Mesenchymal stem cell (in vitro differentiated cells and primary cell): ENCODE measurements at places on chromosomes 6 and 20.
A peak's percentile ranks its signal among the peaks of the same experiment; 100 is the strongest.

GRCh38 chr6:156881687-156882629 is 104.8 kb downstream of the ARID1B start:
- no peak for DNase-seq

DNA sequence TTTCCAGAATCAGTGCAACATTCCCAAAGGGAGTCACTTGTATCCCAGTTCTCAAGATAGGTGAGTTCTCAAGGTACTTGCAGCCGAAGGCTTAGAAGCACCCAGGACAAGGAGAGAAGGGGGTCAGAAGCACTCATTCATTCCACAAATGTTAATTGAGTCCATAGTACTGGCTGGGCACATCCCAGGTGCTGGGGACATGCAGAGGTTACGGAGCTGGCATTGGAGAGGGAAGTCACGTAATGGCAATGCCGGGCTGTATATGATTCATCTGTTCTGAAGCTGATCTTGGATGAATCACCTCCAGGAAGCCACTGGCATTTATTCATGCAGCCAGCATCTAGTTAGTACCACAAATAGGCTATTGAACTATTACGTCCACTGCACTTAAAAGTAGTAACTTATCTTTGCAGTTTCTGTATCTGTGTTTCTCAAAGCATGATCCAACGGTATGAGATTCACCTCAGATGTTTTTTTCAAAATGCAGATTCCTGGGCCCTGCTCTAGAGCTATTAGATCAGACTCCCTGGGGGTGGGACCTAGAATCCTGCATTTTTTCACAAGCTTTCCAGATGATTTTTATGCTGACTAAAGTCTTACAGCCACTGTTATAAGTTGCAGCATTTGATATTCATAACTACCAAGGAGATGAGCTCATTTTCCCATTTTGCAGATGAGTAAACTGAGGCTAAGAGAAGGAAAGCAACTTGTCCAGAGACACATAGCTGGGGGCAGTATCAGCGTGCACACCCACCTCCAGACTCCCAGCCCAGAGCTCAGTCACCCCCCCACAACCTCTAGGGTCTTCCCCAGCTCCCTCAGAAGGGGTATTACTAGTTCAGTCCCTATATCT is 44.1 kb upstream of the ID1 start:
- DNase-seq = peak; percentile 98

- no peak for DNase-seq
Observed at GRCh38 chr6:77678048-77678447, 25.2 kb downstream of the MEI4 start.

DNA sequence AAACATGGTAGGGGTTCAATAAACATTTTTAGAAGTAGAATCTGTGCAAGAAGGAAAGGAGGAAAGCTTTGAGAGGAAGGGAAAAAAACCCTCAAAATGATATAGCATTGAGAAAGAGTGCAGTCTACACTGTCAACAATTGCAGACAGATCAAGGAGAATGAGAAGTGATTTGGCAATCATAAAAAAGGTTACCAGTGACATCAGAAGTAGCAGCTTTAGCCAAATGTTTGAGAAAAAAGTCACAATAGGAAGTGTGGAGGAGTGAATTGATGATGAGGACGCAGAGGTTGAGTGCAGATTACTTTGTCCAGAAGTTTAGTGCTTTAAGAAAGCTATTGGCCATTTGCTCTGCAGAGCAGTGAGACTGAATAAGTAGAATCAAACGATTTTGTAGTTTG is 155.0 kb downstream of the GJA1 start:
- DNase-seq = peak; percentile 9

DNA sequence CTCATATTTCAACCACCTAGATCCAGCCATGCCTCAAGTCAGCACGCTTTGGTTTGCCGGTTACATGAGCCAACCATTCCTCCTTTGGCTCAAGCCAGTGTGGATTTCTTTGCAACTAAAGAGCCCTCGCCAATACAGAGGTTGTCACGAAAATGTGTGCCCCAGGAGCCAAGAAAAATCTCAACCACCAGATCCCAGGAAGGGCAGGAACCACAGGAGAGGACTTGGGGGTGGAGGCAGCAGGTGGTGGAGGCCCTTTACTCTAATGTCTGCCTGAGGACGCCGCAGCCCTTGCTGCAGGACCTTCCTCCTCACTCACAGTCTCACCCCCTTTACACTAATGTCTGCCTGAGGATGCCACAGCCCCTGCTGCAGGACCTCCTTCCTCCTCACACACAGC is 144.8 kb upstream of the PHACTR3 start:
- no peak for DNase-seq

- DNase-seq = no peak
Observed at GRCh38 chr6:136783495-136784270, 8.6 kb downstream of the MAP3K5 start.

GRCh38 chr20:48945840-48946514 is 24.5 kb downstream of the ARFGEF2 start:
- DNase-seq = peak; percentile 84
